ENCODE measurements at places on chromosomes 5 and 9. TPM values are rescaled to one million over a fixed set of nuclear protein-coding genes. Genes with fewer than 3 reads are reported as not detected.
A peak's percentile ranks its signal among the peaks of the same experiment; 100 is the strongest.

Gene ADAMTS6
- total RNA-seq = 6.0 TPM

Gene TIMD4
- total RNA-seq = not detected

Gene CCDC171
- 1.9 TPM for total RNA-seq

Gene RGS14
- total RNA-seq = 4.0 TPM

Gene RANBP3L
- total RNA-seq = 0.73 TPM

Gene ZDHHC12
- total RNA-seq = 35.0 TPM

Gene CA9
- total RNA-seq = 3.2 TPM

Gene SNCAIP
- 0.49 TPM for total RNA-seq

Gene SELENOP
- 221 TPM for total RNA-seq

Gene PCDHA11
- not detected for total RNA-seq

DNA sequence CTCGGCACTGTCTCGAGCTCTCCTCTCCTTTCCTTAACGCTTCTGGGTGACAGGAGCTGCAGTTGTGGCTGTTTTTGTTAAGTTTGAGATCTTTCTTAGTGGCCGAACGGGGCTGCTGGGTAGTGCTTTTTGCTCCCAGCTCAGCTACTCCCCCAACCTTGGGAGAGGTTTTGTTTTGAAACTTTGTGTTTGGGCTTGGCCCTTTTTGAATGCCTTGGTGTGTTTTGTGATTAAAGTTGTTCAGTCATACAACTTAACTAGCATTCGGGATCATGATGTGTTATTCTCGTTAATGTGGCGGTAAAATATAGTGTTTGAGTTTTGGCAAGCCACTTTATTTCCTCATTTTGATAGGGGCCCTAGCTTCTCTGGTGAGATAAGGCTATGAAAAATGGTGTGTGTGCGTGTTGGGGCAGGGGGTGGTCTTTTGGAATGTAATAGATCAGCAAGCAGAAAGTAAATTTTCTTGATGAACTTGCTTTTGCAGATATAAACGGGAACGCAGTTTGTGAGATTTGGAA lies 1.1 kb downstream of the KDM3B start:
- H3K36me3 ChIP-seq = no peaks in the 10 kb centered on the region
- peak overlapping the region; percentile 73 for H3K27ac ChIP-seq
- peak overlapping the region; percentile 87 for H3K4me3 ChIP-seq
- peaks cover 12% of the 10 kb centered on the region for H3K4me1 ChIP-seq
- DNase-seq = no peak

DNA sequence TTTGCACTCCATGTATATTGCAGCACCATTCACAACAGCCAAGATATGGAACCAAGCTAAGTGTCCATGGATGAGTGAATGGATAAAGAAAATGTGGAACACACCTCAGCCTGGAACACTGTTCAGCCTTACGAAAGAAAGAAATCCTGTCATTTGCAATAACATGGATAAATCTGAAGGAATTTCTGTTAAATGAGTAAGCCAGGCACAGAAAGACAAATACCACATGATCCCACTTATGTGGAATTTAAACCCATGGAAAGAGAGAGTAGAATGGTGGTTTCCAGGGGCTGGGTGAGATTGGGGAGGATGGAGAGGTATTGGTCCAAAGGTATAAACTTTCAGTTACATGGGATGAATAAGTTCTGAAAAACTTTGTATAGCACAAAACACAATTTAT lies 228.9 kb upstream of the CD180 start:
- no peak overlapping the region for H3K4me3 ChIP-seq
- H3K27ac ChIP-seq = no peak overlapping the region
- no peaks in the 10 kb centered on the region for H3K27me3 ChIP-seq
- H3K4me1 ChIP-seq = no peaks in the 10 kb centered on the region
- no peaks in the 10 kb centered on the region for H3K36me3 ChIP-seq

DNA sequence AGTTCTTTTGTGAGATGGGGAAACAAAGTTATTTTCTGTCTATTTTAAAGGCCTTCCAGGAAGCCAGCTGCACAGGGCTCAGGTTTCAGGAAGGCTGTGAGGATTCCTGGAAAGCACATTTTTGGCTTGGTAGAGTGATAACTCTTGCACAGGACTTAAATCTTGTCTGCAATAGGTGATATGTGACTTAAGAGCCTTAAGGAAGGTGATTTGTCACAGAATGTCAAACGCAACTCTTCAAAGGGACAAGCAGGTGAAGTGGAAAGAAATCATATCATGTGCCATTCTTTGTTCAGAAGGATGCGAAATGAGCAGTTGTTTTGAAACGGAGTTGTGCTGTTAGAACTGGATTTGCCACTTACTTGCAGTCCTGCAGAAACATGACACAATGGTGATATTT lies 459.3 kb downstream of the MAT2B start:
- no peaks in the 10 kb centered on the region for H3K27me3 ChIP-seq
- H3K4me1 ChIP-seq = peaks cover 15% of the 10 kb centered on the region
- no peaks in the 10 kb centered on the region for H3K36me3 ChIP-seq
- peak; percentile 53 for DNase-seq

- no peaks in the 10 kb centered on the region for H3K27me3 ChIP-seq
- no peak overlapping the region for H3K27ac ChIP-seq
- H3K4me1 ChIP-seq = peaks cover 5% of the 10 kb centered on the region
These were observed 224.8 kb downstream of the MCTP1 start for GRCh38 chr5:95060098-95060497.

DNA sequence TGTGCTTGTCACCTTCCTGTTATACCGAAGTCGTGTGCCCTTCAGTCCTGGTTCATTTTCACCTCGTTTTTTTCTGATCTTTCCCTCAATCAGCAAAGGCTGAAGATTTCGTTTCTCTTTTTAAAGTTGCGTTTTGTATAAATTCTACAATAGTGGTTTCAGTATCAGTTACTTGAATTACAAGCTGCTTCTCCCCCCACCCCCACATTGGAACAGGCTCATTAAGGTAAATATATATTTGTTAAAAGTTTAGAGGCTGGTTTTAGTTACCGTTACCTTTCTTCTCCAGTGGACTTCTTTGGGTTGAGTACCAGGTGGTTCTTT lies 881 bp downstream of the SUB1 start:
- peaks cover 27% of the 10 kb centered on the region for H3K36me3 ChIP-seq
- H3K27me3 ChIP-seq = no peaks in the 10 kb centered on the region
- H3K4me1 ChIP-seq = peaks cover 6% of the 10 kb centered on the region
- no peak for DNase-seq

DNA sequence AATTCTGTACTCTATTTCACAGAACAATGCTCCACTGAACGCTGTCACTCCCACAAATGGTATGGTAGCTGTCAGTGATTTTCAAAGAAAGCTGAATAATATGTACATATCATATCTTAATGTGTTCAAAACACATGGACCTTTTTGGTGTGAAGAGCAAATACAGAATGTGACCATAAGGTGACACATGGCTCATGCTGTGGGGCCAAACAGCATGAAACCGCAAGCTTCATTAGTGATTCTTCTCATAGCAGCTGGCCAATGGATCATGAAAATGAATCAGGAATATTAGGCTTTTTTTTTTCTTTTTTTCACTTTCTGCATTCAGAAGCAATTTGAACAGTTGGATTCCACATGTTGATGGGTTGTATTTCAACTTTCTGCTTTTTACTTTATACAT lies 54.9 kb upstream of the CDH9 start:
- no peaks in the 10 kb centered on the region for H3K27me3 ChIP-seq
- no peak overlapping the region for H3K27ac ChIP-seq
- H3K4me3 ChIP-seq = no peak overlapping the region
- peak; percentile 2 for DNase-seq
- H3K36me3 ChIP-seq = no peaks in the 10 kb centered on the region
- no peaks in the 10 kb centered on the region for H3K4me1 ChIP-seq

- H3K36me3 ChIP-seq = no peaks in the 10 kb centered on the region
- H3K27me3 ChIP-seq = no peaks in the 10 kb centered on the region
- H3K4me1 ChIP-seq = no peaks in the 10 kb centered on the region
These were observed 8.6 kb downstream of the PCA3 start for GRCh38 chr9:76772686-76773445.

DNA sequence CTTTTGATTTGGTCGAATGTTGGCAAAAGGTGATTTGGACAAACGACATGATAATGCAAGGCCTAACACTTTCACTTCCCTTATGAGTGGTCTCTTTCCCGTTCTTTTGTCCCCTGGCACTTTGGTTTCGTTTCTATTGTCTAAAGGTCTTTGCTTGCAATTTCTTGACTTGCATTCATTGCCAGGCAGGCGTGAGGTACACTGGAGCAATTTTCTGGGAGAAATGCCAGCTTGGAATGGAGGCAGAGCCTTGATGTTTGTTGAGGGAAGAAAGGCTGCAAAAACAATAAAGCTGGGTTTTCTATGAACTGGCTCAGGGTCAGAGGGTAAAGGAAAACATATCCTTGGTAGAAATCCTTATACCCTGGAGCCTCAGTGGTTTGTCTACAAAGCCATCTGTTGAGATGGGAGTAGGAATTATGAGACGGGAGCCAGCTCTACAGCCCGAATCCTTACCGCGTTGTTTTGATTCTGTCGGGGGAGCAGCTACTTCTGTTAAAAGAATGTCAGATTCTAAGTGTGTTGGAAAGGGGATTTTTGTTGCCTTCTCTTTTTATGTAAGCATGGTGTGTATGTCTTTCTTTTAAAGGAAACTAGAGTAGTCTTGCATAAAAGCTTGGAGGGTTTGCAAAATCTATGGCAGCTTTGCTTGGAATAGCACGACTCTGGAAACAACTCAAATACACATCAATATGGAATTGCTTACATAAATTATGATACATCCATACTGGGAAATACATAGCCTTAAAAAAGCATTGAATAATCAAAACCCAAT lies 158.9 kb downstream of the RMI1 start:
- H3K4me3 ChIP-seq = peak overlapping the region; percentile 34
- peak; percentile 28 for DNase-seq
- H3K36me3 ChIP-seq = no peaks in the 10 kb centered on the region
- peaks cover 10% of the 10 kb centered on the region for H3K4me1 ChIP-seq

DNA sequence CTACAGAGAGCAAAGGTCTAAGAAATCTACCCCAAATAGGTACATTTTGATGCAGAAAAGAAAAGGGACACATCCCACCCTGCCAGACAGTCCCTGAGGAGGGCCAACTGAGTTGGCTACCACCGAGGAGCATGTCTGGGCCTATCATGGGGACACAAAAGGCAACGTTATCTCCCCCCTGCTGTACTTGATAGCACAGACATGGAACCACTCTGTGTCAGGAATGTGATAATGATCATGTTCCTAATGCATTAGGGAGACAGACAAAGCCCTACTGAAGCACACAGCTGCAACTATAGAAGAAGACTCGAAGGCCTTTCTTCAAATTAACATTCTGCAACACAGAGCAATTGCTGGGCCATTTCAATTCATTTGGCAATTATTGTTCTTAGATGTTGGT lies 84.5 kb downstream of the ENC1 start:
- H3K36me3 ChIP-seq = no peaks in the 10 kb centered on the region
- no peak overlapping the region for H3K27ac ChIP-seq
- H3K27me3 ChIP-seq = no peaks in the 10 kb centered on the region
- no peaks in the 10 kb centered on the region for H3K4me1 ChIP-seq

DNA sequence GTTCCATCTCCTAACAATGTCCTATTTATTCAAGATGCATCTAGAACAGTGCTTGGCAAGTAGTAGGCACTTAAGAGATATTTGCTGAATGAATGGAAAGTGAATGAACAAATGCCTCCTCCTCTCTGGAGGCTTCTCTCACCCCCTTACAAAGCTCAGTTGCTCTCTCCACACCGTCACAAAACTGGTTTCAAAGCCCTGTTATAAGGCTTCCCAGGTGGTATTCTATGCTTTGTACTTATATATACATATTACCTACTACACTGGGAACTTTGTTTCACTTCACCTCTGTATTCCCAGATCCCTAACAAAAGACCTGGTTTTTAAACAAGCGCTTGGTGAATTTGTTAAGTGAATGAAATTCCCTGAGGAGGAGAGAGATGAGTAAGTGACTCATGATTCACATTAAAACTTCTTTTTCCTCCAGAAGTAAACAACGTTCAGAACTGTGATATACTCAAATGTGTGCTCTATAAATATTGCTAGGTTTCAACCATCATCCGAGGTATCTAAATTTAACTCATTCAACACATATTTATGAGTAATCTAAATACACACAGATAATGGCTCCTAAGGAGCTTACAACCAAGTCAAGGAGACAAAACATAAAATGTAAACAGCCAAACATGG lies 36.0 kb downstream of the DENND1A start:
- H3K27ac ChIP-seq = no peak overlapping the region
- no peak overlapping the region for H3K4me3 ChIP-seq
- DNase-seq = no peak
- H3K4me1 ChIP-seq = no peaks in the 10 kb centered on the region
- no peaks in the 10 kb centered on the region for H3K27me3 ChIP-seq

GRCh38 chr5:55033568-55033967 lies 9.5 kb downstream of the GZMK start:
- H3K4me1 ChIP-seq = peaks cover 14% of the 10 kb centered on the region
- H3K27ac ChIP-seq = no peak overlapping the region
- DNase-seq = no peak
- 0 out of 2 replicates have a peak, but pooled peaks cover 7% of the 10 kb centered on the region for H3K27me3 ChIP-seq

DNA sequence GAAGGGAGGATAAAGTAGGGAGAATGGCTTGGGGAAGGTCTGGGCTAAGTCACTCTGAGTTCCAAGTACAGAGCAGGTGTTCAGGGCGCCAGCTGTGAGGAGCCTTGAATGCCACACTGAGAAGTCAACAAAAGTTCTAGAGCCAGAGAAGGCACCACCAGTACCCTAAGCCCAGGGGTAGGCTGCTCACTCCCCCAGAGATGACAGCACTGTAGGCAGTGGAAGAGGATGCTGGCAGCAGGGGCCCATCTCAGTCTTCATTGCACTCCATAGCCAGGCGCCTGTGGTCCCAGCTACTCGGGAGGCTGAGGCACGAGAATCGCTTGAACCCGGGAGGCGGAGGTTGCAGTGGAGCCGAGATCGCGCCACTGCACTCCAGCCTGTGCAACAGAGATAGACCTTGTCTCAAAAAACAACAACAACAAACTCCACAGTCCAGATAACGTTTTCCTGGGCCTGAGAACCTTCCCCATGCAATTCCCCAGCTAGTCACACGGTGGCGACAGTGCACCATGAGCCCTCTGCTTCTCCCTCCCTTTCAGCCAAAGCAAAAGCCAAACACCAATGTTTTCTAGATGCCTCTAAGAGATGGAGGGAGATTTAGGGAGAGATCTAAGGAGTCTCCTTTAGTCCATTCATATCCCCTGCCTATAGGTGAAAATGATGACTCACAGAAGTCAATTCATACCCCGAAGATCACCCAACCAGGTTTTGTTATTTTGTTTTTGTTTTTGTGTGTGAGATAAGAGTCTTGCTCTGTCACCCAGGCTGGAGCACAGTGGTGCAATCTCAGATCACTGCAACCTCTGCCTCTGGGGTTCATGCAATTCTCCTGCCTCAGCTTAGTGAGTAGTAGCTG lies 19.8 kb upstream of the NSD1 start:
- DNase-seq = peak; percentile 90
- no peak overlapping the region for H3K4me3 ChIP-seq

- no peak for DNase-seq
- peaks cover 86% of the 10 kb centered on the region for H3K36me3 ChIP-seq
- H3K27me3 ChIP-seq = no peaks in the 10 kb centered on the region
- H3K4me3 ChIP-seq = no peak overlapping the region
These were observed 45.8 kb downstream of the DYNC2I2 start for GRCh38 chr9:128610897-128611296.

Data from SJCRH30 (cell line).